ENCODE measurements at places on chromosomes 7 and 10. TPM values are rescaled to one million over a fixed set of nuclear protein-coding genes. Genes with fewer than 3 reads are reported as not detected.
A peak's percentile ranks its signal among the peaks of the same experiment; 100 is the strongest.

- H3K36me3 ChIP-seq = no peaks in the 10 kb centered on the region
- H3K4me3 ChIP-seq = no peak overlapping the region
- no peak for DNase-seq
- no peaks in the 10 kb centered on the region for H3K27me3 ChIP-seq
- H3K27ac ChIP-seq = no peak overlapping the region
- peaks cover 4% of the 10 kb centered on the region for H3K4me1 ChIP-seq
Measured at GRCh38 chr10:93471110-93471651, 11.0 kb downstream of the MYOF start.

The VIPR2 gene
- 6.9 TPM for total RNA-seq

The ZNF804B gene
- not detected for total RNA-seq

The ADAMTS14 gene
- total RNA-seq = 1.8 TPM

- H3K27ac ChIP-seq = peak overlapping the region; percentile 66
- peaks cover 15% of the 10 kb centered on the region for H3K4me1 ChIP-seq
- H3K4me3 ChIP-seq = peak overlapping the region; percentile 77
- no peaks in the 10 kb centered on the region for H3K27me3 ChIP-seq
Measured at GRCh38 chr7:148697256-148698006, 1.3 kb upstream of the CUL1 start.

The LEP gene
- total RNA-seq = 0.05 TPM

- no peak overlapping the region for H3K27ac ChIP-seq
- DNase-seq = no peak
- H3K4me1 ChIP-seq = no peaks in the 10 kb centered on the region
- no peaks in the 10 kb centered on the region for H3K36me3 ChIP-seq
Measured at GRCh38 chr7:153682628-153683027, 369.6 kb upstream of the DPP6 start.

DNA sequence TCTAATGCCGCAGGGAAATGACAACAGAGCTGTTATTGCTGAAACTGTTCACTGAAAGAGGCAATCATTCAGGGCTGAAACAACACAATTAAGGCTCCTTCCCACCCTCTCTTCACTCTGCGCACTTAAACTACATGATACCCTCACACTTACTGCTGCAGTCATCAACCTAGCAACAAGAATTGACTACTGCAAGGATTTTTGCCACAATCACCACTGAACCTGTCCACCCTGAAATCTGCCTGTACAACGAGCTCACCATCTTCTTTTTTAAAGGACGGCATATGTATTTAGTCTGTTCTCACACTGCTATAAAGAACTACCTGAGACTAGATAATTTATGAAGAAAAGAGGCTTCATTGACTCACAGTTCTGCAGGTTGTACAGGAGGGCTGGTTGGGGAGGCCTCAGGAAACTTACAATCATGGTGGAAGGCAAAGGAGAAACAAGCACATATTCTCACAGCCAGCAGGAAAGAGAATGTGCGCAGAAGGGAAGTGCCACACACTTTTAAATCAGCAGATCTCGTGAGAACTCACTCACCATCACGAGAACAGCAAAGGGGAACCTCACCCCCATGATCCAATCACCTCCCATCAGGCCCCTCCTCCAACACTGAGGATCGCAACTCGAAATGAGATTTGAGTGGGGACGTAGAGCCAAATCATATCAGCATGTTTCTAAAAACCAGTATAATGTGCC lies 131.7 kb downstream of the SORCS1 start:
- no peaks in the 10 kb centered on the region for H3K36me3 ChIP-seq
- no peak for DNase-seq
- no peaks in the 10 kb centered on the region for H3K27me3 ChIP-seq
- no peak overlapping the region for H3K27ac ChIP-seq
- H3K4me3 ChIP-seq = no peak overlapping the region

DNA sequence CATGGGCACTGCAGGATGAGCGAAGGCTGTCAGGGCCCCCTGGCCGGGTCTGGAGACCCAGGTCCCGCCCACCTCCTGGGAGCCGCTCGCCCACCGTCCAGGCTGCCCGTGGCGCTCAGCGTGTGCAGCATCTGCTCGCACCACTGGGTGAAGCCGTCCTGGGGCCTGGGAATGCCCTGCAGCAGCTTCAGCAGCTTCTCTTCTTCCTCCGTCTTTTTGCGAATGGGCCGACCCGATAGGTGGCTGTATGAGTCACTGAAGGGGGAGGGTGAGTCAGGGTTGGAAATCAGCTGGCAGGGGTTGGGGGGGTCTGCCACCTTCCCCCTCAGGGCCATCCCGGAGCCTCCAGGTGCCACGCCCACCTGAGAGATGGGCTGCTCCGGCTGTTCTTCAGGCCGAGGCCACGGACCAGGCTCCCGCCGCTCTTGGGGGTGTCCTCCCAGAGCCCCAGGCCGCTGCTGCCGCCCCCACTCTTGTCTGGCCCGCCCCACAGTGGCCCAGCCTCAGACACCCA lies 8.7 kb downstream of the GNB2 start:
- H3K27ac ChIP-seq = no peak overlapping the region
- no peak overlapping the region for H3K4me3 ChIP-seq
- no peaks in the 10 kb centered on the region for H3K4me1 ChIP-seq
- DNase-seq = no peak

The FAM20C gene
- total RNA-seq = 2.4 TPM

The TBC1D12 gene
- 3.7 TPM for total RNA-seq

GRCh38 chr7:24025094-24025493 lies 258.9 kb upstream of the NPY start:
- no peaks in the 10 kb centered on the region for H3K4me1 ChIP-seq
- no peaks in the 10 kb centered on the region for H3K36me3 ChIP-seq
- no peak overlapping the region for H3K4me3 ChIP-seq
- H3K27ac ChIP-seq = no peak overlapping the region

The ASZ1 gene
- total RNA-seq = not detected

- H3K4me1 ChIP-seq = no peaks in the 10 kb centered on the region
- H3K27ac ChIP-seq = no peak overlapping the region
- H3K36me3 ChIP-seq = peaks cover 31% of the 10 kb centered on the region
- no peaks in the 10 kb centered on the region for H3K27me3 ChIP-seq
- H3K4me3 ChIP-seq = no peak overlapping the region
Measured at GRCh38 chr10:132714096-132714985, 71.6 kb downstream of the NKX6-2 start.

DNA sequence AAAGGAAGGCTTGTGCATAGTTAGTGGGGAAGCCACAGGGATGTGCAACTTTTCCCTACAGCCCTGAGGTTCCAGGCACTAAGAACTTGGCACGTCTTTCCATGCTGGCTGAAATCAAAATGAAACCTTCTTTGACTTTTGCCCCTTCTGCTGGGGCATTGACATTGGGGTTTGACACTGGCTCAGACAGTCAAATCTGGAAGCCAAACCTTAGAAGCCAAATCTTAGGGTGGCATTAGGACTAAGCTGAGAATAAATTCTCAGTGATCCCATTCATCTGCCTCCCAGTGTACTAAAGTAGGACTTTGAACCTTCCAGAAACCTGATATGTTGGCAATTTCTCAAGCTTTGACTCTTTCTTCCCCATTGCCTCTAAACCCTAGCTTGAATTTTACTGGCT lies 31.3 kb upstream of the INSYN2A start:
- H3K27ac ChIP-seq = no peak overlapping the region
- H3K4me1 ChIP-seq = no peaks in the 10 kb centered on the region
- H3K4me3 ChIP-seq = no peak overlapping the region
- no peaks in the 10 kb centered on the region for H3K27me3 ChIP-seq
- DNase-seq = no peak

GRCh38 chr10:7285522-7286322 lies 125.1 kb downstream of the SFMBT2 start:
- H3K36me3 ChIP-seq = no peaks in the 10 kb centered on the region
- DNase-seq = no peak
- no peaks in the 10 kb centered on the region for H3K4me1 ChIP-seq
- no peak overlapping the region for H3K4me3 ChIP-seq
- H3K27me3 ChIP-seq = no peaks in the 10 kb centered on the region

- no peak for DNase-seq
- H3K27ac ChIP-seq = peak overlapping the region; percentile 25
- H3K27me3 ChIP-seq = no peaks in the 10 kb centered on the region
- H3K4me1 ChIP-seq = peaks cover 94% of the 10 kb centered on the region
- H3K4me3 ChIP-seq = no peak overlapping the region
Measured at GRCh38 chr10:124683814-124684213, 60.4 kb downstream of the FAM53B start.

The SH2D4B gene
- total RNA-seq = 0.09 TPM

DNA sequence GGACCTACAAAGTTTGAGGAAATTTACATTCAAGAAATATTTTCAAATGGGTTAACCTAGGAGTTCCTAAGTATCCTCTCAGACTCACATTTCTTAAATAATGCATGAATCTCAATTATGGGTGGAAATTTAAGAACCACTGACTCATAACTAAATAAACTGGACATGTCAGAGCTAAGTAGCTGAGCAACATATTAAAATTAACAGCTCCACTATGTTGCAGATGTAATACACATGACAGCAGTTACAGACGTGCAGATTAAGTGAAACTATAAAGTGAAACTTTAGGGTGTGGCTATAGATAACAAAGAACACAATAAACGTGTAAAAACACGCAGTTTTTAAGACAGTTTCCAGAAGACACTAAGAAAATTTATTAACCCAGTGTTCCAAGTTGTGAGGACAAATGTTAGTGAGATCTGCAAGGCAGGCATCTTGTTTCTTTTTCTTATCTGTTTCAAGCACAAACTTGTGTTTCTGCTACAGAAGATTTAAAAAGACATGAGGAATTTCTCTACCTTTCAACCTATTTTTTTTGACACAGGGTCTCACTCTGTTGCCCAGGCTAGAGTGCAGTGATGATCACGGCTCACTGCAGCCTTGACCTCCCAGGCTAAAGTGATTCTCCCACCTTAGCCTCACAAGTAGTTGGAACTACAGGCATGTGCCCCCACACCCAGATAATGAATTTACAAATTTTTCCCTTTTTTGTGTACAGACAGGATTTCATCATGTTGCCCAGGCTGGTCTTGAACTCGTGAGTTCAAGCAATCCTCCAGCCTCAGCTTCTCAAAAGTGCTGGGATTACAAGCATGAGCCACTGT lies 25.3 kb downstream of the DNMBP start:
- H3K27ac ChIP-seq = no peak overlapping the region
- H3K27me3 ChIP-seq = no peaks in the 10 kb centered on the region
- peaks cover 3% of the 10 kb centered on the region for H3K36me3 ChIP-seq
- no peak overlapping the region for H3K4me3 ChIP-seq
- no peak for DNase-seq
- peaks cover 16% of the 10 kb centered on the region for H3K4me1 ChIP-seq

DNA sequence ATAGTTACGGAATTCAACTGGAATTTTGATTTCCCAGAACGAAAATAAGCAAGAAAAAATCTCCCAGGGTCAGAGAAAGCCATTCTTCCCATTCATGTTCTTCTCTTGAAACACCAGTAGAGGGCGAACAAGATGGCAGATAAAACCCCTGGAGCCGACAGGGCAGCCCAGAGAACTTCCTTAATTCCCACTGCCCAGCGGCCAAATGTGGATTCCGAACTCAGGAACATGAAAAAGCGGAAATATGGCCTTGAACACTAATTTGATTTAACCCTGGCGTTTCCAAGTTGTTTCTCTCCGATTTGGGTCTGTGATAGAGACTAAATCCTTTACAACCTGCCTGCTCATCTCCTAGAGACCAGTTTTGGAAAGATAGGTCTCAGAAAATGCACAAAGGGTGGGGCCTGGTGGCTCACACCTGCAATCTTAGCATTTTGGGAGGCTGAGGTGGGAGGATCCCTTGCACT lies 100.7 kb upstream of the WAC start:
- no peaks in the 10 kb centered on the region for H3K4me1 ChIP-seq
- no peaks in the 10 kb centered on the region for H3K27me3 ChIP-seq
- DNase-seq = no peak
- H3K27ac ChIP-seq = no peak overlapping the region
- no peaks in the 10 kb centered on the region for H3K36me3 ChIP-seq
- H3K4me3 ChIP-seq = no peak overlapping the region

GRCh38 chr10:36789974-36790373 lies 335.4 kb upstream of the ANKRD30A start:
- no peaks in the 10 kb centered on the region for H3K36me3 ChIP-seq
- no peak for DNase-seq
- H3K27ac ChIP-seq = no peak overlapping the region
- no peak overlapping the region for H3K4me3 ChIP-seq
- H3K4me1 ChIP-seq = no peaks in the 10 kb centered on the region

GRCh38 chr10:17386616-17387075 lies 67.7 kb downstream of the ST8SIA6 start:
- no peak for DNase-seq
- H3K4me3 ChIP-seq = no peak overlapping the region
- no peak overlapping the region for H3K27ac ChIP-seq

DNA sequence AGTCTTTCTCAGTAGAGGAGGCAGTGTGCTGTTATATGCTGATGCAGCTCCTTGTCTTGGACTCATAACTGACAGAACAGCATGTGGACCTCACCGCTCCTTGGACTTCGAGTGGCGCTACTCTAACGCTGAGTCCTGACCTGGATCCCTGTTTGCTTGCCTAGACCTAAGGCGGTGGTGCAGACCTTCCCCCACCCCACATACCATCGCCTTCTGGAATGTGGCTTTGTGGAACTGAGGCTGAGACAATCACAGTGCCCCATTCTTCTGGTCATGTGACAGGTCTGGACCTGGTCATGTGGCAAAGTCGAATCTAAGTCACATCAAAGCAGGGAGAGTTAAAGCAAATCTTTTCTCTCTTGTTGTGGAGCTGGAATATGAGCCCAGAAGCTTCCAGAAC lies 190.7 kb upstream of the MKI67 start:
- DNase-seq = no peak
- no peaks in the 10 kb centered on the region for H3K4me1 ChIP-seq
- H3K36me3 ChIP-seq = no peaks in the 10 kb centered on the region
- no peak overlapping the region for H3K4me3 ChIP-seq
- no peak overlapping the region for H3K27ac ChIP-seq

The HPSE2 gene
- total RNA-seq = 0.05 TPM

The PLAC9 gene
- total RNA-seq = 9.8 TPM

The TMEM176A gene
- total RNA-seq = 11.0 TPM

The ANKRD30A gene
- not detected for total RNA-seq

GRCh38 chr7:87111877-87112276 lies 40.4 kb upstream of the DMTF1 start:
- no peak for DNase-seq
- H3K4me1 ChIP-seq = no peaks in the 10 kb centered on the region
- no peak overlapping the region for H3K27ac ChIP-seq
- no peaks in the 10 kb centered on the region for H3K36me3 ChIP-seq

DNA sequence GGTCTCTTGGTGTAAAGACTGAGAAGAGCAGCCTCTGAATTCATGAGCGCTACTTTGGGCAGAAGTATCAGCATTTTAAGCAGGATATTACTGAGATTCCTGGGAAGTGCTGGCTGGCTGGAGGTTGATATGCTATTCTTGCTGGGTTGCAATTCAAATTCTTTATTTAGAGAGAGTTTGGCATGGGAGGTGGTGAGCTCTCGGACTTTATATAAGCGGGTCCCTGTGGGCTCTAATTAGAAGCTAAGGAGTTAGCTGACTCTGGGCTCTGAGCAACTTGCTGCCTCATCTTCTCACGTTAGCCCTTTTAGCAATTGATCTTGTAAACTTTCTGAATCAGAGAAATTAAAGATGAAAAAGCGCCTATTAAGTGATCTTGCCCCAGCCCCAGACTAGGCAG lies 430.9 kb downstream of the SORCS3 start:
- H3K27ac ChIP-seq = no peak overlapping the region
- no peaks in the 10 kb centered on the region for H3K27me3 ChIP-seq
- no peak for DNase-seq

The JAKMIP3 gene
- total RNA-seq = 0.19 TPM

The OR2A12 gene
- not detected for total RNA-seq

The SDK1 gene
- 3.2 TPM for total RNA-seq

The FAM200A gene
- 7.6 TPM for total RNA-seq

The CCDC136 gene
- total RNA-seq = 4.5 TPM

Data from thymus (tissue), 14 donors.